ENCODE measurements at places on chromosomes 2 and 18. TPM values are rescaled to one million over a fixed set of nuclear protein-coding genes. Genes with fewer than 3 reads are reported as not detected.

GRCh38 chr2:238553159-238553558 lies 126.4 kb downstream of the ASB1 start:
- H3K27me3 ChIP-seq = peaks cover 30% of the 10 kb centered on the region
- no peaks in the 10 kb centered on the region for H3K36me3 ChIP-seq
- DNase-seq = no peak
- no peak overlapping the region for H3K4me3 ChIP-seq
- no peaks in the 10 kb centered on the region for H3K4me1 ChIP-seq

DNA sequence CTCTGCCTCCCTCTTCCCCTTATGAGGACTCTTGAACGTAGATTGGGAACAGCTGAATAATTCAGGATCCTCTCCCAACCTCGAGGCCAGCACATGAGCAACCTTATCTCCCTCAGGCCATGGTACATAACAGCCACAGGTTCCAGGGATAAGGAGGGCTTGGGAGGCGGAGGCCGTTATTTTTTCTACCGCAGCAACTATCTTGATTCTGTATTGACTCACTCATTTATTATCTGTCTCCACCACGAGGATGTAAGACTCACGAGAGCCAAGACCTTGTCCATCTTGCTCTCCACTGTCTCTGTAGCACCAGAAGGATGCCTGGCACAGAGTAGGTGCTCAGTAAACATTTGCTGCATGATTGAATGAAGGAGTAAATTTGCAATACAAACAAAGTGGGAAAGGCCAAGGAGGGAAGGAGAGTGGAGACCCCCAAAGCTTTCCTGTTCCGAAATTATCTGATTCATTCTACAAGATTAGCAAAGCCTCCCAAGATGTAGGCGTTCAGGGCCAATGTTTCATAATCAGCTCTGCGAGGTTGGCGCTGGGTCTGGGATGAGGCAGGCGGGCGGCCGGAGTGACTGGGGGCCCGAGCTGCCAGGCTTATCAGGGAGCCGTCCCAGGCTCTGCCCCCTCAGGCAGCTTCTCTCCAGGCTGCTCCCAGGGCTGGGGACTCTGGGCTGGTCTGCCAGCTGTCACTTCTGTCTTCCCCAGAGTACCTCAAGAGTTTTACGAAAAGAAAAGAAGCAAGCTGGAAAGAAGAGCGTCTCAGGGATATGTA lies 31.6 kb downstream of the INPP5D start:
- no peak for DNase-seq
- peaks cover 31% of the 10 kb centered on the region for H3K27me3 ChIP-seq
- no peaks in the 10 kb centered on the region for H3K36me3 ChIP-seq
- no peak overlapping the region for H3K27ac ChIP-seq
- no peaks in the 10 kb centered on the region for H3K4me1 ChIP-seq
- no peak overlapping the region for H3K4me3 ChIP-seq

DNA sequence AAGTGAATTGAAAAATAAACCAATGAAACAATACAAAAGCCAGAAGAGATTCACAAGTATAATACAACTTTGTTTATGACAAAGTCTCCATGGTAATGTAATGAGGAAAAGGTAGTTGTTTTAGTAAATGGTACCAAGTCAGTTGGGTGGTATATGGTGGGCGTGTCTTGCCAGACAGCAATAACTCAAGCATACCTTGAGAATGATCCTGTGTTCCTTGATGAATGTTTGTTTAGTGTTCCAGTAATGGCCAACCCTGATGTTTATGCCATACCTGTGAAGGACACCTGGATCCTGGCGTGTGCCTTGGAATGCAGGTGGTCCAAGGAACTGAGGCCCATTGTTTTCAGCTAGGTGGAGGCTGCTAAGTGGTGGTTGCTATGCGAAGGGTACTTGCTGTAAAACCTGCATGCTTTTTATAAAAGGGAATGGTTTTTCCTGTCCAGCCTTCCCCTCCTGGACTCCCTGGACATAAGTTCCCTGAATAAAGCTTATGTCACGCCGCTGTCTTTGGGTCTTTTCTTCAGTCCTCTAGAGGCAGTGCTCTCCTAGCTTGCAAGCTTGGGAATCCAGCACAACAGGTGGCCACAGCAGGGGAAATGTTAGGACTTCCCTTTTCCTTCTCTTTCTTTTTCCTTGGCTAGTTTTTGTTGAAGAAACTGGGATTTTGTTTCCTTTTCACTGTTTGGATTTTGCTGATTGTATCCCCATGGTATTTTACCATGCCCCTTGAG lies 54.7 kb downstream of the MTA3 start:
- peaks cover 10% of the 10 kb centered on the region for H3K4me1 ChIP-seq
- no peak overlapping the region for H3K27ac ChIP-seq
- no peaks in the 10 kb centered on the region for H3K27me3 ChIP-seq
- DNase-seq = no peak

DNA sequence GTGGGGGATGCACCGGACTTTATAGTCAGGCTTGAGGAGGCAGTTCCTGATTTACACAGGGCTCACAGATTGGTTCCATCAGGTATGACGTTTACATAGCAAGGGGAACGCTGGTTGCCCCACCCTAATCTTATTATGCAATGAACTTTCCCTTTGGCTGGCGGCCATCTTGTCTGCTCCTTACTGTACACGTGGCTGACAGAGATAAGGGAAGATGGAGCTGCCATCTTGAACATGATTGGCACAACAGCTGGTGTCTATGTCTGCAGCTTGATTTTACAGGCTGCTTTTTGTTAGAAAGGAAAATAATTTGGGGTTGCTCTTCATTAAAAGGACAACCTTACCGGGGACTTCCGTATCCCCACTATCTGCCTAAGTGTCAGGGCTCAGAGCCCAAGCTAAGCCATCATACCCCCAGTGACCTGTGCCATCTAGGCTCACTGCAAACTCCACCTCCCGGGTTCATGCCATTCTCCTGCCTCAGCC lies 33.5 kb upstream of the ATG16L1 start:
- no peak overlapping the region for H3K4me3 ChIP-seq
- H3K27me3 ChIP-seq = no peaks in the 10 kb centered on the region
- DNase-seq = no peak
- H3K27ac ChIP-seq = no peak overlapping the region

DNA sequence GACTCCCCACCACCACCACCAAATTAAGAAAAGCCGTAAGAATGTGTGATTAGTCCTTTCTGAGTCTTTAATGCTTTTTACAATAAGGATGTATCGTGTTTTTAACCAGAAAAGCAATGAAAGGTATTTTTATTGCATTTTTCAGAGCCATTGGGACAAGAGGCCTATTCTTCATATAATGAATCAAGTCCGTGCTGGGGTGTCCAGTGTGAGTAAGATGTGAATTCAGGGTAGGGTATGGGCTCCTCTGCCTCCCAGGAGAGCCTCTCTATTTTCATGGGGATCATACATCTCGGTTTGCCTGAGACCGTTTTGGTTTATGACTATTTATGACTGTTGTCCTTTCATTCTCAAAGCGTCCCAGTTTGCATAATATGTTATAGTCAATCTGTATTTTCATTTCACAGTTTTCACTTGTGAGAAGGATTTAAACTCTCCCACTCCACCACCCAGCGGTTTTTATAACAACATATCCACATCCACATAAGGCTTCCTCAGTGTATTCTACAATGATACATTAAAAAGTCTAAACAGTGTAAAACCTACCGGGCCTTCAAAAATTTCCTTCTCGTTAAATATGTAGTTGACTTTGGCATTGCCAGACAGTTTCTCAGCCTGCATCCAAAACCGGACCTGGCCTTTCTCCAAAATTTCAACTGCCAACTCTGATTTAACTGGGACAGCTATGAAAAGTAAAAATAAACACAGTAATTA lies 80.8 kb upstream of the LPIN2 start:
- H3K4me3 ChIP-seq = no peak overlapping the region
- H3K36me3 ChIP-seq = no peaks in the 10 kb centered on the region
- H3K27ac ChIP-seq = no peak overlapping the region

DNA sequence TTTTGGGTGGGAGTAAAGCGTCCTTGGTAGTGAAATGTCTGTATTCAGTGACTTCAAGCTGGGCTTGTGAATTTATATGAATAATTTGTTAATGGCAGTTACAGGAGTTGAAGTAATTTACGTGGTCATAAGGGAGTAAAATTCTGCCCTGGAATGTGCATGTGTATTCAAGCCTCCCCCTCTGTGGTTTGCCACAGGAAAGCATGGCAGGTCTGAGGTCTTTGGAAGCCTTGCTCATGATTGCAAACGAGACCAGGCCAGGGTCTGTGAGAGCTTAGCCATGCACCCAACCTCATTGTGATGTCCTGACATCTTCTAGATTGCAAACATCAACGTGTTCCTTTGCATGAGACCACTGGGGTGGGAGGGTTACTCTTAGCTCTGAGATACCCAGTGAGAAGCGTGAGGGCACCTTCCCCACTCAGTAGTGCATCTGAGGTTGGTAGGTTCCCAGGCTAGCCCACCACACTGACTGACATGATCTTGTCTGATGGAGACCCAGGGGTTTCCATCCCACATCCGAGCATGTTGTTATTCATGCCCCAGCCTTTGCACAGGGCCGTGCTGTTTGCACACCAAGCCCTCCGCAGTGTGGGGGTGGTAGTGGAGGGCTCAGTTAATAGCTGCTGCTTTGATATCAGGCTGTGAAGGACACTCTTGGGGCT lies 216.5 kb downstream of the KLHL29 start:
- no peak overlapping the region for H3K27ac ChIP-seq
- no peak overlapping the region for H3K4me3 ChIP-seq
- DNase-seq = no peak
- H3K4me1 ChIP-seq = no peaks in the 10 kb centered on the region
- H3K36me3 ChIP-seq = peaks cover 5% of the 10 kb centered on the region

DNA sequence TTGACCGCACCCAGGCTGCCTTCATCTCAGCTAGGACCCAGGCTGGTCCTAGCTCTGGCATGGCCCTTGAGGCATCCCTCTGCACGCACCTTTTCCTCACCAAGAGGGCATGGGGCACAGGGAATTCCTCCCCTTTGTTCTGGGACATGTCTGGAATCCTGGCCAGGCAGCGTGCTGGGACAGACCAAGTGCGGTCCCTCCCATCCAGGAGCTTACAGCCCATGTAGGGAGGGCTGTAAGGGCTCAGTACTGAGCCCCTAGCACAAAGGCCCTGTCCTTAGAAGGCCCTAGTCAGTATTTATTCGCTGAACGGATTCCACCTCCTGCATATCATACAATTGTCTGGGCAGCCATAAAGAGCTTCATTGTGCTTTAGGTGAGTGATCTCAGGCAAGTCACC lies 3.0 kb downstream of the TMEM37 start:
- no peak overlapping the region for H3K27ac ChIP-seq
- no peak for DNase-seq
- no peaks in the 10 kb centered on the region for H3K27me3 ChIP-seq
- peaks cover 4% of the 10 kb centered on the region for H3K36me3 ChIP-seq
- H3K4me3 ChIP-seq = no peak overlapping the region

GRCh38 chr2:177593402-177593801 lies 200.8 kb downstream of the AGPS start:
- no peak overlapping the region for H3K27ac ChIP-seq
- H3K4me3 ChIP-seq = no peak overlapping the region
- H3K27me3 ChIP-seq = no peaks in the 10 kb centered on the region
- peaks cover 15% of the 10 kb centered on the region for H3K4me1 ChIP-seq
- no peaks in the 10 kb centered on the region for H3K36me3 ChIP-seq

DNA sequence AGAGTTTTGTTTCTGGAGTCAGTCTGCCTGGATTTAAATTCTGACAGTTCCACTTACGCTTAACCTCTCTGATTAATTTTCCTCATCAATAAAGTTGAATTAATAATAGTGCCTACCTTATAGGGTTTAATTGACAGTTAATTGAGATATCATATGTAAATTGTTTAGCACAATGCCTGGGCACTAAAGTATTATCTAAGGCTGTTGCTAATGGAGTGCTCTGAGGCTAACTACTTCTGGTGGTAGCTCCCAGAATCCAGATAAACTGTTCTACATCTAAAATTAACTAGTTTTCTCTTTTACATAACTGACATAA lies 185.6 kb upstream of the STON1 start:
- H3K4me1 ChIP-seq = peaks cover 21% of the 10 kb centered on the region
- H3K36me3 ChIP-seq = peaks cover 33% of the 10 kb centered on the region
- H3K27ac ChIP-seq = peak overlapping the region; percentile 78
- no peak for DNase-seq
- H3K27me3 ChIP-seq = no peaks in the 10 kb centered on the region
- H3K4me3 ChIP-seq = peak overlapping the region; percentile 66

GRCh38 chr2:237440819-237441281 lies 26.9 kb upstream of the COL6A3 start:
- peaks cover 58% of the 10 kb centered on the region for H3K27me3 ChIP-seq
- H3K27ac ChIP-seq = no peak overlapping the region
- no peak overlapping the region for H3K4me3 ChIP-seq
- no peak for DNase-seq
- H3K4me1 ChIP-seq = no peaks in the 10 kb centered on the region
- no peaks in the 10 kb centered on the region for H3K36me3 ChIP-seq

GRCh38 chr2:53786352-53786704 lies 425 bp downstream of the ASB3 start:
- H3K27me3 ChIP-seq = no peaks in the 10 kb centered on the region
- H3K4me1 ChIP-seq = peaks cover 18% of the 10 kb centered on the region
- peak; percentile 4 for DNase-seq
- peak overlapping the region; percentile 86 for H3K27ac ChIP-seq
- H3K4me3 ChIP-seq = peak overlapping the region; percentile 94
- peaks cover 29% of the 10 kb centered on the region for H3K36me3 ChIP-seq

- H3K36me3 ChIP-seq = no peaks in the 10 kb centered on the region
- no peaks in the 10 kb centered on the region for H3K4me1 ChIP-seq
- H3K27ac ChIP-seq = no peak overlapping the region
- DNase-seq = no peak
Observed at GRCh38 chr2:21910832-21911507, 787.2 kb downstream of the TDRD15 start.

GRCh38 chr18:41765460-41765859 lies 189.6 kb upstream of the PIK3C3 start:
- H3K4me3 ChIP-seq = no peak overlapping the region
- H3K27ac ChIP-seq = no peak overlapping the region
- H3K27me3 ChIP-seq = peaks cover 87% of the 10 kb centered on the region
- DNase-seq = no peak

DNA sequence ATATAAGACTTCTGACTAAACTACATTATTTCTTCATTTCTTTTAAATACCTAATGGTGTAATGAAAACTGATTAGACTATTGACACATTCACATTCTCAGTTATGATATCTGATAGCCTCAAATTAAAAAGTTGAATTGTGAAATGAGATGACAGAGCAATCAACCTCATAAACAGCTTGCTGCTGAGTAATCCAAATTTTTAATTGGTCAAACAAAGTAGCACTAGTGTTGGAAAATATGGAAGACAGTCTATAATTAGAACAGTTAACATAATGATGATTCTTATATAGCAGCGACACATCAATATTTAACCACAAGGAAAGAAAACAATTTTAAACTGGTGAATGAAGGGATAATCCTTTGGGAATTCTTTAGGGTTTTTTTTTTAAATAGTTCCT lies 91.9 kb upstream of the LRP1B start:
- no peaks in the 10 kb centered on the region for H3K4me1 ChIP-seq
- no peaks in the 10 kb centered on the region for H3K36me3 ChIP-seq
- H3K27ac ChIP-seq = no peak overlapping the region
- H3K27me3 ChIP-seq = no peaks in the 10 kb centered on the region

- peaks cover 9% of the 10 kb centered on the region for H3K36me3 ChIP-seq
- DNase-seq = peak; percentile 86
- peak overlapping the region; percentile 88 for H3K27ac ChIP-seq
- no peak overlapping the region for H3K4me3 ChIP-seq
Observed at GRCh38 chr2:28583899-28584553, 88.2 kb downstream of the PLB1 start.

SP140L gene
- 55.2 TPM for total RNA-seq

FOXD4L1 gene
- 0.92 TPM for total RNA-seq

DHRS9 gene
- total RNA-seq = 16.6 TPM

FIGN gene
- total RNA-seq = 8.4 TPM

TUBB8B gene
- 0.35 TPM for total RNA-seq

AP1S3 gene
- 108 TPM for total RNA-seq

IL1F10 gene
- not detected for total RNA-seq

SYT4 gene
- total RNA-seq = not detected

SLC9A4 gene
- total RNA-seq = 0.12 TPM

LAMA1 gene
- not detected for total RNA-seq

ST8SIA5 gene
- 0.02 TPM for total RNA-seq

Data from Calu3 (cell line).